ENCODE measurements at places on chromosomes 16 and 17.

DNA sequence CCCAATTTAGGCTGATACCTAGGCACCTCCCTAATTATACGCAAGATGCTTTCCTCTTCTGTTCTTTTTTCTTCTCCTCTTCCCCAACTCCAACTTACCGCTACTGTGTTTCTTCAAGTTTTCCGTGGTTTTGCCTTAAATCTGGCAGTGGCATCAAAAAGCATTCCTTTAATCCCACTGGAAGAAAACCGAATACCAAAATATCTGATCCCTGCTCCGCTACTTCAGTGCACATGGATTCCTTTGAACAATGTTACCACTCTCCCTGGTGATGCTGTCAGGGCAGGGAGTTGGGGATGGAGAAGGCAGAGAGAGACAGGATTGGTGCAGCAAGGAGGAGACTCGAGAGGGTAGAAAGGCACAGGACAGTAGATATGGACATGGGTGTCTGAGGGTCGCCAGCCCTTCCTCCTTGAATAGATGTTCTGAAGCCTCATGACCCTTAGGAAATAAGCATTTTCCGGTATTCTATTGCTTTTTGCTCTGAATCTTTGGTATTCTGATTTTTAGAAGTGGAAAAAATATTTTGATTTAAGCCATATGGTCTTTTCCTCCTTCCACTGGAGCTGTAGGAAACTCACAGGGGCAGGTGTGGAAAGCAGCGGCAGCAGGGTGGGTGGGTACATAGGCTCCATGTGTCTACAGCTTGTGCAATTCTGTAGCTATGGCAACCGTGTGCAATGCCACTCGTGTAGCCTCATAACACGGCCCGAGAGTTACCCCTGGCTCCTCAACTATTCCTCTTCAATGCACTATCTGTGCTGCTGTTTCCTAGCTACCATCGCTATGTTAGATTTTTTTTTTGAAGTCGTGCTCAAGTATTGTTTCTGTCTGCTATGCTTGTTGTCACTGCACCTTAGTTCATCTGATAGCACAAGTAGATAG, 32.3 kb upstream of the TANC2 start:
- no peak for DNase-seq

DNA sequence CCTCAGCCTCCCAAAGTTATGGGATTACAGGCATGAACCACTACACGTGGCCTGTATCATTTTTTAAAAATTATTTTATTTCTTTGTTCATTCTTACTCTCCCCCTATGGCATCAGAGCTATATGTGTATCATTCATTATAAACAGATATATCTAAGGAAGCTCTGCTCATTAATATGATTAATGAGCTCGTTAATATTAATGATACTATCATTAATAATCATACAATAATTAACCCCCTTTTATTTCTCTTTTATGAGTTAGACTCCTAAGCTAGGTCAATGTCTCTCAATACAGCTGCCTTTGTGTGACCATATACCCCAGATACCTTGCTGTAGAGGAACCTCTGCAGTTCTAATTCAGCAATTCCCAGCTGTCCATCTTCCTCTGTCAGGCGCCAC, 4.5 kb upstream of the RSKR start:
- DNase-seq, result no peak

DNA sequence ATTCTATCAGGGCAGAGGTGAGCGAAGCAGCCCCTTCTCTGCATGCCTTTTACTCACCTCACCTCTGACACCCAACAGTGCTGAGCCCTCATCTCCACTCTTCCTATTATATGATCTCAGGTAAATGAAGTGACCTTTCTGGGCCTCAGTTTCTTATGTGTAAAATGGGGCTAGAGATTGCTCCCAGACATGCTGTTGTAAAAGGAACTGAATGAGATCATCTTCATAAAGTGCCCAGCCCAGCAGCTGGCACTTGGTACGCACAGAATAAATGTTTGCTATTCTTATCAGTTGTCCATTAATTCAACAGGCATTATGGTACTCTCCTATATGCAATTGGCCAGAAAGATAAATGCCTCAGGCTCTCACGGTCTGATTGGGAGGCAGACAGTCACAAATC, 4.5 kb upstream of the GALK1 start:
- DNase-seq, result no peak

DNA sequence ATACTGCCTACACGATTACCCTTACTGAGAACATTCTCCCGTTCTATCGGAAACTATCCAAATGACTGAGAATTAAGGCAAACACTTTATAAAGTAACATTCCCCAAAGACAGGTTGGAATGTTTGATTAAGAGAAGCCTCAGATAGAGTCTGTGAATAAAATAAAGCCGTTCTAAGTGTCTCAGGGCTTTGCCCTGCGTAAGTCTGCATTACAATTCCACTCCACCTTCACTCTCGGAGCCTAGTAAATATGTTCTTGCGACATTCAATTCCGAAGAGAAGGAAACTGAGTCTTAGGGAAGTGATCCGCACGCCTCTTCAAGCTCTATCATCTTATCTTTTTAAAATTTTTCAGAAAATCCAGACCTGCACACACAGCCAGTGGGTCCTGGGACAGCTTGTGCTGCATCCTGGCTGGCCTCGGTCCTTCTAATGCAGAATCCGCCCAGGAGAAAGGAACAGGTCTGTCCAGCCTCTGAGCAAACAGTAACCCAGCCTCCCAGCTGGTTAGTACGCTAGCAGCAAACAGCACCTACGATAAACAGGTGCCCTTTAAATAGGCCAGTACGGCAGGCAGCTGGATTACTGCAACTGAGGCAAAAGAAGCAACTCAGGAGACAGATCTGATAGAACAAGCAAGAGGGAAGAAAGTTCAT, 254.1 kb upstream of the IRX3 start:
- DNase-seq, result peak; percentile 51

GRCh38 chr16:53546988-53547391, 44.0 kb upstream of the AKTIP start:
- DNase-seq, result peak; percentile 68

- DNase-seq, result no peak
Measured at GRCh38 chr17:34399725-34400124, 36.7 kb upstream of the CCL1 start.

- DNase-seq, result peak; percentile 68
Measured at GRCh38 chr16:58339452-58339981, 44.7 kb upstream of the PRSS54 start.
